Stimulated activated CD4-positive, alpha-beta T cell treated with anti-CD3 and anti-CD28 coated beads, Interleukin-1b, Interleukin-23, amount 100 ng/mL, for 4 hours (primary cell): ENCODE measurements at places on chromosomes 6 and 20.

DNA sequence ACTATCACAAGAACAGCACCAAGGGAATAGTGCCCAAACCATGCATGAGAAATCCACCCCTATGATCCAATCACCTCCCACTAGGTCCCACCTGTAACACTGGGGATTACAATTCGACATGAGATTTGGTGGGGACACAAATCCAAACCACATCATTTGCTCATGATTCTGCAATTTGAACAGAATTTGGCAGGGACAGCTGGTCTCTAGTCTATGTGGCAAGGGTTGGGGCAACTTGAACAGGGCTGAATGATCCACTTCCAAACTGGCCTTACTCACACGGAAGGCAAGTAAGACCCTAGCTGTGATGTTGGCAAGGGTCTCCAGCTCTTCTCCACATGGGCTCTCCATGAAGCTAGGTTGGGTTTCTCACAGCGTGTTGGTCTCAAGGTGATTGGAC, 10.1 kb upstream of the FKBP5 start:
- DNase-seq: no peak

DNA sequence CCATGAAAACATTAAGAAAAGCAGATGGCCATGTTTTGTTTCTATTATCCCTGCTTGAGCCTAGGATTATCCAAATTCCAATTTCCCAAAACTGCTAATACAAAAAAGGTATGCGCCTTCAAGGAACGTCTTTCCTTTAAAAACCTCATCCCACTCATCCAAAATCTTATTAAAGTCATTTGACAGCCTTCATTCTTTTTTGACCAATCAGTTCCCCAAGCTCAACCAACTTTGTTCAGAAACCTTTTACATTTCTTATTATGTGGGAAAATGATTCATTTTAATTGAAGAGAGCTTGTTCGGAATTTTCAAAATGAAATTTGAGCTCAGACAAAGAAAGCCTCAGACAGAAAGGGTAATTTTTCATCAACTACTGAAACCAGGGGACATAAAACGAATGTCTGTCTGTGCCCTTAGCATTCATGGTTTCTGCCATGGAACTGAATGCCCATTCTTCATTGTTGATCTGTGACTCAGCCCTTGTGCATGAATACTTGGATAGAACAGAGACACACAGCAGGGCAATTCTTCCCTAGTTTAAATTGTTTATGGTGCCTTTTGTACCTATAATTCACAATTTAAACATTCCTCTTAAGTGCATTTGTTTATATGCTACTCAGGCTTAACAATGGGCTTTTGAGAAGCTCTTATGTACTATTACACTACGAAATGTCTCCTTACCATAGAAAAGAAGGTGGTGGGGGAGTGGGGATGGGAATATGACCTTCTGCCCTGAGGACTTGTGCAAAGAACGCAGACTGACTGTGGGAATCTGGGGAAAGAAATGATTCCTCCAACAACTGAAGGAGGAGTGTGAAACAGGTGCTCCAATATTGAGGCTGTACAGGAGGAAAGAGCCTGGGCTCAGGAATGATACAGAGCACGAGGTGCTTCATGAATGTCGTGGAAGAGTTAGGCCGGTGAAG, 49.8 kb upstream of the ERVFRD-1 start:
- no peak for DNase-seq

DNA sequence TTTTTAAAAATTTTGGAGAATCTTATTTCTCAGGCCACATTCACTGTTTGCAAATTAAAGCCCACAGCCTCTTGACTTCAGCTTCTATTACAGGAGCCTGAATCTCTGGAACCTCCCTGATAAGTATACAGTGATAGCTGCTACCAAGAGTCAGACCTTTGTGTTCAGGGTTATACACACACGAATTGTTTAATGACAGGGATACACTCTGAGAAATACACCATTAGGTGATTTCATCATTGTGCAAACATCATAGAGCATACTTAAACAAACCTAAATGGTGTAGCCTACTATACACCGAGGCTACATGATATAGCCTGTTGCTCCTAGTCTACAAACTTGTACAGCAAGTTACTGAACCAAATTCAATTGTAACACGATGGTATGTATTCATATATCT, 473.9 kb downstream of the PKHD1 start:
- DNase-seq: no peak

- DNase-seq: no peak
Observed at GRCh38 chr20:35472209-35472608, 16.8 kb downstream of the CEP250 start.

DNA sequence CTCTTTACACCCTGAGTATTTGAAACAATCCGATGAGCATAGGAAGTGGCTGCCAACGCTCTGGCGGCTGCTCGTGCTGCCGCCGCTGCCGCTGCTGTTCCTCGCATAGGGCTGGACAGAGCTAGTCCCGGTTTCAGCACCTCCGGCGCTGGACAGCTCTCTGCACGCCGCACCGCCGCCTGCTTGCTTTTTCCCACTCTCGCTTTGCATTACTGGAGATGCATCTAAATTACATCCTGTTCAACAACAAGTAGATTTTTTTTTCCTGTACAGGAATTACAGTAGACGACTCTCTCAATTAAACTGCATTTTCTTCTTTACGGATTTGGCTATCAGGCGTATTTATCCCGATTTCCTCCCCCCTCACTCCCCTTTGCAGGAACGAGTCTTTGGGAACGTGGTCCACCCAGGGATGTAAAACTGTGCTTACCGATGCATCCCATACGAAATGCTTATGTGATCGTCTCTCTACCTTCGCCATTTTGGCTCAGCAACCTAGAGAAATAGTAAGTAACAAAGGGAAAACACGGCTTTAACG, 563.8 kb downstream of the LMBRD1 start:
- no peak for DNase-seq

GRCh38 chr6:110882824-110883554, 8.4 kb downstream of the AMD1 start:
- DNase-seq: no peak

- DNase-seq: no peak
Observed at GRCh38 chr6:82259389-82259788, 11.8 kb upstream of the IBTK start.

GRCh38 chr20:32544893-32545840, 40.0 kb downstream of the NOL4L start:
- DNase-seq: no peak

GRCh38 chr20:44057698-44058675, 129.0 kb downstream of the JPH2 start:
- DNase-seq: no peak

- no peak for DNase-seq
Observed at GRCh38 chr6:1595271-1596087, 14.2 kb upstream of the FOXC1 start.

GRCh38 chr6:117495869-117496268, 13.4 kb downstream of the DCBLD1 start:
- no peak for DNase-seq

GRCh38 chr20:57991211-57991881, 237.1 kb downstream of the ANKRD60 start:
- no peak for DNase-seq

DNA sequence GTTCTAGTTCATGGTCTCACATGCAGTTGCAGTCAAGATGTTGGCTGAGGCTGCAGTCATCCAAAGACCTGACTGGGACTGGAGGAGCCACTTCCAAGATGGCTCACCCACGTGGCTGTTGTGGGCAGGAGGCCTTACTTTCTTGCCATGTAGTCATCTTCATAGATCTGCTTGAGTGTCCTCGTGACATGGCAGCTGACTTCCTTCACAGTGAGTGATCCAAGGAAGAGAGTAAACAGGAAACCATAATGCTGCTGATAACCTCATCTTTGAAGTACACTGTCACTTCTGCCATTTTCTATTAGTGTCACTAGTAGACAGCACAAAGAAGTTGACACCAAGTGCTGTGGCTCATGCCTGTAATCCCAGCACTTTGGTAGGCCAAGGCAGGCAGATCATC, 40.1 kb upstream of the AKIRIN2 start:
- DNase-seq: no peak

DNA sequence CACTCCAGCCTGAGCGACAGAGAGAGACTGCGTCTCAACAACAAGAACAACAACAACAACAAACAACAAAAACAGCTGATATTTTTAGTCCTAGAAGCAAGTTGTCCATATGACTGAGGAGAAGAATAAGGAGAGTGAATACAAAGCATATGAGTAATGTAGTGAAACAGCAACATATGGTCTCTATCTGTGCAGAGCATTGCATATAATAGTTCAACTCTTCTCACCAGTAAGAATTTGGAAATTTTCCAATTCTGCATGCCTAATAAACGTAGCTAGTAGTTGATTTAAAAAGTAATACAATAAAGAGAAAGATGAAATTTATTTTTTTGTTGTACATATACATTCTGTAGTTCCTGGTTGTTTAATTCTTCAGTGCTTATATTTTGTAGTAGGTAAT, 129.7 kb upstream of the FAM83B start:
- DNase-seq: no peak

DNA sequence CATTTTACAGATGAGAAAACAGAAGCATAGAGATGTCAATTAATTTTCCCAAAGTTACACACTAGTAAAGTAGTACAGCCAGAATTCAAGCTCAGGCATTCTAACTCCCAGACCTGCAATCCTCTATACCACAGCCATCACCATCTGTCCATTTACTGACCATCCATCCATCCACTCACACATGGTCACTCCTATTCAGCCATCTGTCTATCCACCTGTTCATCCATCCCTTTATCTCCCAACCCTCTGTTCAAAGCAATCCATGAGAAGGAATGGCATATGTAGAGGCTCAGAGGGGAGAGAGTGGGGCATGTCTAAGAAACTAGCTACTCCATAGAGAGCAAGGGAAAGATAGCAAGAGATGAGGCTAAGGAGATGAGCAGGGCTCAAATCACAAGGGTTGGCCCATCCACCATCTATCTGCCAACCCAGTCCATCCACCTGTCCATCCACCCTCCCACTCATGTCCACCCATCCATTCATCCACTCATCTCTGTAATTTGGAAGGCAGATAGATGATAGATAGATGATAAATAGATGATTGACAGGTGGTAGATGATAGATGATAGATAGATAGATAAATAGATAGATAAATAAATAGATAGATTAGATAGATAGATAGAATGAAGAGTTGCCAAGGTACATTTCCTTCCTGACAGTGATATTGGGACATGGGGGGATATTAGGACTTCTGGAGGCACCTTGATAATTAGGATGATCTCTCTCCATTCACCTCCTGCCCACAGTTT, 12.2 kb upstream of the C6orf132 start:
- DNase-seq: no peak

- peak; percentile 40 for DNase-seq
Observed at GRCh38 chr6:27684264-27685211, 211.6 kb upstream of the ZNF184 start.

- no peak for DNase-seq
Observed at GRCh38 chr6:107616775-107617174, 126.9 kb downstream of the SOBP start.

DNA sequence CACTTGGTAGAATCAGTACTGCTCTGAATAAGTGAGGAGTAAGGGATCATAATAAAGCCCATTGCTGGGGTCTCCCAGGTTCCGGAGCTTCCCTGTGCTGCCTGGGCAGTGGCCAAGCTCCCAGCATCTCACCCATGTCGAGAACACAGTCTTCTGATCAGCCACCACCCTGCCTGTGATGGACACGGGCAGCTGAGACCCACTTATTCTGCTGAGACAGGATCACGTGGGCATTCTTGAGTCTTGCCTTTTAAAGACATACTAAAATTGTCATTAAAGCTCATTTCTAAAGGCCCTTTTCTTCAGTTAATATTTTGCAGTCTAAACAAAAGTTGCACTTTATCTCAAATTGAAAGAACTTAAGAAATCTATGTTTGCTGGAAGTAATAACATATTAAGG, 42.7 kb upstream of the SLC22A2 start:
- no peak for DNase-seq

GRCh38 chr20:46985250-46985649, 90.6 kb downstream of the EYA2 start:
- DNase-seq: no peak

GRCh38 chr20:32028647-32029372, 18.6 kb downstream of the CCM2L start:
- no peak for DNase-seq

- DNase-seq: no peak
Observed at GRCh38 chr6:139812939-139813338, 438.5 kb upstream of the CITED2 start.

DNA sequence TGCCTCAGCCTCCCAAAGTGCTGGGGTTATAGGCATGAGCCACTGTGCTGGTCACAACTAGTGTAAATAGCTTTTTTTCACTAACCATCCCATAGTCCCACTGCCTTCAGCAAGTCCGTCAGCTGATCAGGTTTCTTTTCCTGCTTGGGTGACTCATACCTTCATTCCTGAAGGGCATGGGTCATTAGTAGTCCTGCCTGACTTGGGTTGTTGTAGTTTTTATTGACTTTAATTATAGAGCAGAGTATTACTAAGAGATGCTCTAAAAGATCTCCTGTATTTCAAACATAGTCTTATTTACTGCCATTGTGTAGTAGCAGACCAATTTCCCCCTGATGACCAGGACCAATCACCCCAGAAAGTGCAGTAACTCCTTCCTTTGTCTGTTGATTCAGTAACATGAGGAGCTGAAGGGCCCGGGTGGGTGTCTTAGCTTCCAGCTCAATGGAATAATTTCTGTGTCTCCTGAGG, 25.8 kb downstream of the HLA-C start:
- DNase-seq: no peak

DNA sequence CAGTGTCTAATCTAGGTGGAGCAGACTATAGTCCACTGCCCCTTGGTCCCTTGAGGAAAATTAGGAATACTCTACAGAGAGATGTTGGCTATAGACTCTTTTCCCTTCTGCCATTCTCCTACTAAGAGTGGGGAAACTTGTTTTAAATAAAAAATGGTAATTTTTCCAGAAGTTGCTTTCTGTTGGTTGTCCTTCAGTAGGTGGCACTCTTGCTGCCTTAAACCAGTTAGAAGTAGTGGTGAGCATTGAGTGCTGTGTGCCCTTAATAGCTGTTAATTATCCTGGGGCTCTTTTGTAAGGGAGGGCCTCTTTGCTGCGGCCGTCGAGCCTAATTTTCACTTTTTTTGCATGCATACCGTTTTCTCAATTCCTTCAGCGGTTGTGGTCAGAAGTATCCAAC, 2.8 kb downstream of the CMTR1 start:
- no peak for DNase-seq

GRCh38 chr20:61896058-61896961, 169.4 kb downstream of the TAF4 start:
- DNase-seq: no peak

DNA sequence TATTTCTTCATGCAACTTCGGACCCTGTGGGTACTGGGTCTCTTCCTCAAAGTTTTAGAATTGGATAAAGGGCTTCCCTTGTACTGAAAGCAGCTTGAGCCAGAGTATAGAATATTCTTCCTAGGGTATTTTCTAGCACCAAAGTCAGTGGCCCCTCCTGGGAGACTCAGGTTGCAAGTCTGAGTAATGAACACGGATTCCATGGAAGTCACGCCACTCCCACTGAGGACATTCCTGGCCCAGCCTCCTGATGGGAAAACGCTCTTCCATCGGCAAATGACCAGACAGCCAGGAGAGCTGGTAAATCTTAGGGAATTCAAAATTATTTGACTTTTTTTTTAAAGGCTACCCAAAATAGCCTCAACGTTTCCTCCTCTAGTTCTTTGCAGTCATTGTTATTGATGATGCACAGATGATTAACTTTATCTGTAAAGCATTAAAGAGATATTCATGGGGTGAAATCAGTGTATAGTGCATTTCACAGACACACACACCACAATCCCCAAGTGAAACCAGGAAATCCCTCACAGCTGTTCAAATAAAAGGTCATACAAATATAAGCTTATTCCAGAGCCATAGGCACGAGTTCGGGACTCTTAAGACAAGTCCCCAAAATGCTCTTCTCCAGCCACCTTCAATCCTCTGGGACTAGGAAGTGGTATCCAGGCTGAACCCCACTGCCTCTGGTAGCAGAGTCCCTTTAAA, 248.8 kb downstream of the SOD2 start:
- no peak for DNase-seq
